Stimulated activated CD4-positive, alpha-beta T cell treated with anti-CD3 and anti-CD28 coated beads, Interleukin-12 subunit alpha, Interleukin-12 subunit beta, amount 100 ng/mL, for 24 hours (primary cell): ENCODE measurements at places on chromosomes 12 and 14.

GRCh38 chr14:81268016-81268416, 47.3 kb upstream of the GTF2A1 start:
- no peak for DNase-seq

GRCh38 chr12:53624458-53624857, 1.7 kb downstream of the ATF7 start:
- DNase-seq, result no peak

DNA sequence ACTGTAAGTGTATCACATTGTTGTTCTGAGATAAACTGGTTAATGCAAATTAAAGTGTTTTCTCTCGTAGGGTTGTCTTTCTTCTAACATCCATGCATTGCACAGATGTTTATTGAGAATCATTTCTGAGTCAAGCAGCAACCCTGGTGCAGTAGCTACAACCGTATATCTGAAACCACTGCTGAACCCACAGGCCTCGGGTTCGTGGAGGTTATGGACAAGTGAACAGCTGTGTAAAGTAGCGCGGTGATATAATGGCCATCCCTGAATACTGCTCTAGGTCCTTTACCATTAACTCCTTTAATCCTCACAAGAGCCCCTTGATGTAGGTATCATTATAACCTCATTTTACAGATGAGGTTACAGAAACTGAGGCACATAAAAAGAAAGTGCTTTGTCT, 486.1 kb upstream of the TMEM132C start:
- DNase-seq, result no peak

- DNase-seq, result no peak
Measured at GRCh38 chr12:15688202-15688736, 100.9 kb downstream of the EPS8 start.

DNA sequence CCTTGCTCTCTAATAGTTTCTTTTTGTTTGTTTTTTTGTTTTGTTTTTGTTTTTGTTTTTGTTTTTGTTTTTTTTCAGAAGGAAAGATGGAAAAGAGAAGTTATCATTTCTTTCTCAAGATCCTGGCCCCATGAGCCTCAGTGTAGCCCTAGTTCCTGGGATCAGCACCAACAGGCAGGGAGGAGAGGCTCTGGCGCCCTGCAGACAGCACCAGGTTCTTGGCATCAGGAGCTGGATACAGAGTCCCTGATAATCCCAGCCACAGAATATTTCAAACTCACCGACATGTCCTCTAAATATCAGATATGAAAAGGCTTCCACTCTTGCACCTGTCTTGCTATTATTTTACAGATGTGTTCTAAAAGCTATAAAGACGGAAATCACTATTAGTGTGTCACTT, 52.7 kb downstream of the FOXN3 start:
- DNase-seq, result no peak

DNA sequence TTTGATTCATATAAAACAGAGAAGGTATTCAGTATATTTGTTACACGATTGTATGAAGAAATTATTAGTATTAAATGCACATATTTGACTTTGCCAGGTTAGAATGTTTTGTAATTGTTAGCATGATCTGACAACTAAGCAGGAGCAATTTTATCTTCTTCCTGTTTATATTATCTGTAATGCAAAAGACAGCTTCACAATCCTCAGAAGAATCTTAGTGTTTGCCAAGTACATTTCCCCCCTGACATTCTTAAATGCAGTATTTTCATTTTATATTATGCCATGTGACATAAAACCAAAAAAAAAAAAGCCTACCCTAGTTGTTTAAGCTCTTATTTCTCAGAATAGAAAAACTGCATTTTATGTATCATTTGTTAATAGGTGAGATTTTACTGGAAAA, 469.4 kb downstream of the FOXG1 start:
- DNase-seq, result no peak

GRCh38 chr12:92690601-92691000, 12.2 kb upstream of the PLEKHG7 start:
- no peak for DNase-seq

DNA sequence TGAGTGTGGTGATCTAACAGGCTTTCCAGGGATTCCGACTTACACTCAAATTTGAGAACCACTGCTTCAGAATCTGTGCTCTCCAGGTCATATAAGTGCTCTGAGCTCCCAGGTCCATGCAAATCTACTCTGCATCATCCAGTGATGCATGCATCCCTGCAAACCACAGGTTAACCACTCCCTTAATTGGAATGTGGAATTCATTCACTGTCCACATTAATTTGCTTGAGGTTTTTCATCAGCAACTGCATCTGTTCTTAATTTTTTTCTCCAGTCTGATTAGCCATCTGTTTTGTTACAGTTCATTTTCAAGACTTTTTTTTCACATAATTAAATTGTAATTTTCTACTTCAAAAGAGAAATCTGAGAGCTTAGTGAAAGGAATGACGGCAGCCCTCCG, 43.4 kb upstream of the RIN3 start:
- DNase-seq, result no peak

DNA sequence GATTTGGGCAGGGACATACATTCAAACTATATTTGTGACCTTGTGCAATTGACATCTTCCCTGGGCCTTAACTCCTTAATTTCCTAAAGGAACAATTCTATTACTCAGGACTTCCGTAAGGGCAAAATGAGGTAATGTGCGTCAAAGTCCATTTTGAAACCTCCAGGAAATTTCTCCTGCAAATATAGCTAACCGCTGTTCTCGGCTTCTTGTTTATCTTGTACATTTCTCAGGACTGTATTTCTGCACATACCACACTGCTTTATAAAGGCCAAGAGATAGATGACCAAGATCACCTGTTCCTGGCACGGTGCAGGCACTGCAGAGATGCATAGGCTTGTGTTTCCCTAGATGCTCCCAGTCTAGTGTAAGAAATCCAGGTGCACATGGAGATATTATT, 1009.4 kb downstream of the BCL11B start:
- DNase-seq, result no peak

DNA sequence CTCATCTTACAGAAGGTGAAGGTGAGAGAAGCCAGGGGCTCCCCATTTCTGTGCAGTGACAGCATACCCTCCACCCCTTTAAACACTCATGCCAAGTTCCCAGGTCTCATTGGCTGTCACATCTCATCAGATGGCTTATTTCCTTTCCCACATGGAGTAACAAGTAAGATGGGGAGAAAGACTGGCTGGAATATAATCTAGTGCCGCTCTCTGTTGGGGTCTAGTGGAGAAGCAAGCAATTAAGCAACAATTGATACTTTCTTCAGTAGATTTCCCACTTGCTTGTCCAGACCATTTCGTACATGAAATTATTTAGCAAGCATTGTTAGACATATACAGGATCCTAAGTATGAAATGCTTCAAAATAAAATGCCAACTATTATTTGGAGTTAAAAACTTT, 92.2 kb downstream of the SLC5A8 start:
- DNase-seq, result no peak

DNA sequence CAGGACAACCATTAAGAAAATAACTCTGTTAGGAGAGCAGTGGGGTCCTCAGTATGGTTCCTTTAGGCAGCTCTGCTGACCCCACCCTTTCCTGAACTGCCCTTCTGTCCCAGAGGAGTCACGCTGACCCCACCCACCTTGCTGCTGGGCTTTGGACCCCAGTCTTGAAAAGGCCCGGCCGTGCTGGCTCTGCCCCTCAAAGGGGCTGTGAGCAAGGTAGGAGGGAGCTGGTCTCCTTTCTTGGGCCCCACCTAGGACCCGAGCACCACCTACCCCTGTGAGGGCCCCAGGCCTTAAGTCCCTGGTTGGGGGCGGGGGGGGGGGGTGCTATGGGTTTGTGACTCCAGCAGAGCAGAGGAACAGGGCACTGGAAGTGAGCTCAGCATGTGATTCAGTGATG, 171.1 kb downstream of the MON2 start:
- no peak for DNase-seq

GRCh38 chr12:108838194-108839017, 19.0 kb downstream of the SSH1 start:
- DNase-seq, result peak; percentile 68

GRCh38 chr14:20048202-20048601, 11.6 kb upstream of the OR4L1 start:
- no peak for DNase-seq

DNA sequence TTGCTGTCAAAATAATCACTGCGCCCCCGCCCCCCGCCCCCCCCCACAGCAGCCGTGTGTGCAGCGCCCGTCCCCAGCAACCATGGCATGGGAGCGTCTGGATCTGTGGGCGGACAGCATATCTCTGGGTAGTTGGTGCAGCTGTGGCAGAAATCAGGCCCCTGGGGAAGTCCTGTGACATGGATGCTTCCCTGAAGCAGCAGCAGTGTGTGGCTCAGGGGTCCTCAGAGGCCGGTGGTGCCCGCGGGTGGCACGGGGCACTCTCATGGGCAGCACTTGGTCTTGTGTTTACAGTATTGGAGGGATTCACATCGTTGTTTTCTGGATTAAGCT, 19.2 kb downstream of the XRCC3 start:
- no peak for DNase-seq

DNA sequence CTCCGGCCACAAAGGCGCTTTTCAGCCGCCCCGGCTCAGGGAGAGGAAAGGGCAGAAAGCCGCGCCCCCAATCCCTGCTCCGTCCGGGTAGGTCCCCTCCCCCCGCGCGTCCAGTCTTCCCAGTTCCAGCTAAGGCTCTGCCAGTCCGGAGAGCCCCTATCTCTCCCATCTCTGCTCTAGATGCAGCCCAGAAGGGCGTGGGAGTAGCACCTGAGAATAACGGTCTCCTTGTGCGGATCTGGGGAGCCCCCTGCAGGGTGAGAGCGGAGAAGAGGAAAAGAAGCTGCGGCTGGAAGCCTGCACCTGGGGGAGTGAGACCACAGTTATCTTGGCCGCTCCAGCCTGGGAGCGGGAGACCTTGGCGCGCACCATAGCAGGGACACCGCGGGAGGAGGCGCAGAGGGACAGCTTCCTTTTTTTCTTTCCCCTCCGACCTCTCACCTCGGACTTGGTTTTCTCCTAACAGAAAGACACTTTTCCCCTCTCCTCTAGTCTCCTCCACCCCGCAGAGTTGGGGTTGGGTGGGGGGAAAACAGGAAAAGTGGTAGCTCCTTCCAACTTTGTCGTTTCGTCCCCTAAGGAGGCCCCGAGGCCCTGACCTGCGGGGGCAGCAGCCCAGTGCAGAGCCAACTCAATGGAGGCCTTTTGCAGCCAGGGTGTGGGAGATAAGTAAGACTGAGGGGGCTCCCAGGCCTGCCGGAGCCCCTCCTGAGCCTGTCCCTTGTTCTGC, 2.4 kb downstream of the DHH start:
- DNase-seq, result no peak

- DNase-seq, result no peak
Measured at GRCh38 chr12:99948370-99948769, 36.4 kb downstream of the ANKS1B start.

DNA sequence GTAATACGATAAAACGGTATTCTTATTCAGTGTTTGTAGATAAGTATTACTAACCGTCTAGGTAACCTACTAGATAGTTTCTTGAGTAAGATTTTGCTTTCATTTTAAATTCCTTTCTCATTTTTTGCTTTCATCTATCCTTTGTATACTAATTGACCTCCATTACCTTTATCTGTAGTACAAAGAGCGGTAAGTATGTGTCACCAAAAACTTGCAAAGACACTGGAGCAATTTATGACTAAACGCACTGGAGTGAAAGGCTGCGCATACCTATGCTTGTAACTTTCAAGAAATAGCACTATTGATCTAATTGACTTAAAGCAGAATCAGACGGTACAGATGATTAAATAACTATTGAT, 1.7 kb downstream of the ARHGAP5 start:
- DNase-seq, result no peak

DNA sequence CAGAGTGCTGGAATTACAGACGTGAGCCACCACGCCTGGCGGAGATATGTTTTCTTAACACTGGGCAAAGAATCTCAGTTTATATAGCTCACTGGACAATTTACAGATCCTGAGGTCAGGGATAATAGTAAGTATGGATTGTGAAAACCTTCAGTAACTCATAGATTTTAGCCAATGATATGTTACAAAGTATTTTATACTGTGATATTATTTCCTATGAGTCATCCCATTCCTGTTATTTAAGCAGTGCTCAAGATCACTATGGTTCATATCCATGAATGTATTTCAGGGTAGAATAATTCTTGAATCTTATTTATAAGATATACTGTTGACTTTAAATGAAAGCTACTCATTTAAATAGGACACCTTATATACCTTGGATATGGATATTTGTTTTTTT, 107.2 kb downstream of the RAD51B start:
- no peak for DNase-seq

DNA sequence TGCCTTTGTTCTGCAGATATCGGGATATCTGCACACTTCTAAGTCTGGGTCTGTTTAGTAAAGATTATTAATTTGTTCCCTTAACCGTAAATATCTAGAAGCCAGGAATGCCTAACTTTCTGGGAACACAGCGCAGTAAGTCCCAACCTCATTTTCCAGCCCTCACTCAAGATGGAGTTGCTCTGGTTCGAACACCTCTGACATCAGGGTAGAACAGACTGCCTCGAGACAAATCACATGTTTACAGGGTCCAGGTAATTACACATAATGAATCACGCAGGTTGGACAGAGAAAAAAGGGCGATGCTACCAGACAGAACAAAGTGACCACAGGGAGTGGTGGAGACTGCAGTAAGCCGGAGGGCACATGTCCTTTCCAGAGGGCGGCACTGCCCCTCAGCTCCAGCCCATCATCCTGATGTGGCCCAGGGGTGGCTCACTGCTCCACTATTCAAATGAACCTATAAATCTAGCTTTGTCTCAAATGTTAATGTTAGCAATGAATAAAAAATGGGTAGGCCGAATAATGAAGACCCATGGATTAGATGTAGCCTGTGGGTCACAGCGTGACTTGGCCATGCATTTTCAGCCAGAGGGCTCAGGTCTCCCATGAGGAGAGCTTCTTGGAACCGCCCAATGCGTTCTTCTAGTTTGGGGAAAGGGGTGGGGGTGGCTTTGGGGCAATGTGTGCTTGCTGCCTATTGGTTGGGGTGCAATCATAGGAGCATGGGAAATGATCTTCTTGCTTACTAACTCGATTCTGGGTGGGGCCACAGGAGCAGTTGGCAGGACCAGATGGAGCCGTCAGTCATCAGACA, 159.0 kb upstream of the SFSWAP start:
- no peak for DNase-seq

GRCh38 chr12:27009881-27010301, 4.3 kb downstream of the TM7SF3 start:
- DNase-seq, result no peak

DNA sequence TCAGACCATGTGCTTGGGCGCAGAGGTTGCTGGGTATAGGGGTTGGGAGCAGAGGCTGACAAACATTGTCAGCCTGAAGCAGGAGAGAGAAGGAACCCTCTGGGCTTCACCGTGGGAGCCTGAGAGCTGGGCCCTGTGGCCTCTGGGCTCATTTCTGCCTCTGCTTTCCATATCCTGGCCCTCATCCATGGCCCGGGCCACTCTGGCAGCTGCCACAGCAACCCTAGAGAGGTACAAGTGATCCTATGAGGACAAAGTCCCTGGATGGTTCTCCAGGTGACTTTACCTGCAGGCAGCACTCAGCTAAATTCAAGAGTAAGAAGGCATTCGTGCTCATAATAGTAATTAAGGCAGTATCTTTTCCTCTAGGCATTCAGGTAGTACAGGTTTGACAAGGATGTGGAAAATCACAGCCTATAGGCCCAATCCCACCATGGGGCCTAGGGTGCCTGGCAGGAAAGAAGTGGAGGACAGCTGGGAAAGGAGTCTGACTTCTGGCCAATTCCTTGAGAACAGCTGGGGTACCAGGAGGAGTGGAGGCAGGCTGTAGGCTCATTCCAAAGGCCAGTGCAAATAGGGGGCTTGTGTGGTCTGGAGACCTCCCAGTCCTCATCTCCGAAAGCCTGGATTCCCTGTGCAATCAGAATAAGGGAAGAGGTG, 3.6 kb upstream of the TTC7B start:
- no peak for DNase-seq

GRCh38 chr14:98198385-98198784, 1073.6 kb downstream of the BCL11B start:
- no peak for DNase-seq
